ENCODE measurements at places on chromosomes 11 and 22.

GRCh38 chr11:15406851-15407351 is 292.2 kb downstream of the INSC start:
- DNase-seq: no peak

GRCh38 chr22:33438273-33438672 is 380.1 kb upstream of the SYN3 start:
- DNase-seq: no peak

GRCh38 chr11:108882211-108882831 is 217.5 kb downstream of the DDX10 start:
- DNase-seq: no peak

DNA sequence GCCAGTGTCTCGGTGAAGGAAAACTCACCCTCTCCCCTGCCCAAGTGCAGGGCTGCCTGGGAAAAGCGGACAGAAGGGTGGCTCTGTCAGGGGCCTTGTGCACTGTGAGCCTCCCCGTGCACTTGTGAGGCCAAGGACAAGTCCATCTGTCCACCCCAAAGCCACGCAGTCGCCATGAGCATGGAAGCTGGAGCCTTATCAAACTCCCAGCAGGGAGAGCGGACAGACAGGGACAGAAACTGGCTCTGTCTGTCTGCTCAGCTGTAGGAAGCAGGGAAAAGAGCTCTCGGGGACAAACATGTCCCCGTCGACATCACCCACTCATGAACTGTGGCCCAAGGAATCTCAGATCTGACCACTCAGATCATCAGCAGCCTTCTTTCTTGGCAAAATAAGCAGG is 1385.4 kb downstream of the TBC1D22A start:
- no peak for DNase-seq

DNA sequence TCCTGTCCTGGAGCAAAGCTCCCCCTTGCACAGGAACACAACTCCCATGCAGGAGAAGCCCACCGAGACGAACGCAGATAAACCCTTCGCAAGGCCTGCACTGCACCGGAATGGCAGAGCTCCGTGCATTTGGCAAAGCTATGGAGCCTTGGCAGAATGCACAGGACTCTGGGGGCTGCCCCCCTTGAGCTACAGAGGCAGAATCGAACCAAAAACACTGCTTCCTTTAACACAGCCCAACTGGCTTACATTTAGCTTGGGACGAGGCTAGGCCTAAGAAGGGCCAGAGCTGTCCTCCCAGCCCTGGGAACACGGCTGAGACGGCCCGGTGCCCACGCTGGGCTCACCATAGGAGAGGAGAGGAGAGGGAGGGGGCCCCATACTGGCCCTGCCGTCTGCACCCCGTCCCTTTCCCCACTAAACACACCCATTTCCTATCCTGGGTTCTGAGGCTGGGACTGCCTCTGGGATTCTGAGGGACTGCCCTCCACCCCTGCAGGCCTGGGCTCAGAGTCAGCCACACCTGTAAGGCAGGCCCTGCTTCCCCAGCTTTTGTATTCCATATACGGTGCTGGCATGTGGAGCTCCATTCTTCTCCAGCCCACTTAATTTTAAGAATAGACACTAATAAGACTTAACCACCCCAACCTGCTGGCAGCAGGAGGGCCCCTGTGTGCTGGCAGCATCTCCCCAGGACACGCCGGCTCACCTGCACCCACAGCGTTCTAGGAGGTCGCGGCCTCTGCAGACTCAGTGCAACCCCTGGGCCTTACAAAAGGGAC is 32.9 kb downstream of the PPM1F start:
- no peak for DNase-seq

DNA sequence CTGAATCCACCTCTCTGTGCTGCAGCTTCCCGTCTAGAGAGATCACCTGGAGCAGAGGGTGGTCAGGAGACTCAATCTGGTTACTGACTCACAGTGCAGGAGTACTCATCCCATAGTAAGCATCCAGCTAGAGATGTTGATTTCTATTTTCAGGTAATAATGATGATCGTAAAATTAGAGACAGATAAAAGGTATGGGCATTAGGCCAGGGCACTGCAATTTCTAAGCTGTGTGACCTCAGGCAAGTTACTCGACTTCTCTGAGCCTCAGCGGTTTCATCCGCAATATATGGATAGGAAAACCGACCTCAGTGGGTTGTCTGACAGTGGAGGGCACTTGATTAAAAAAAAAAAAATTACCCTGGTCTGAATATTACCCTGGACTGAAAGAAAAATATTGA is 13.8 kb upstream of the SAMM50 start:
- DNase-seq: no peak

DNA sequence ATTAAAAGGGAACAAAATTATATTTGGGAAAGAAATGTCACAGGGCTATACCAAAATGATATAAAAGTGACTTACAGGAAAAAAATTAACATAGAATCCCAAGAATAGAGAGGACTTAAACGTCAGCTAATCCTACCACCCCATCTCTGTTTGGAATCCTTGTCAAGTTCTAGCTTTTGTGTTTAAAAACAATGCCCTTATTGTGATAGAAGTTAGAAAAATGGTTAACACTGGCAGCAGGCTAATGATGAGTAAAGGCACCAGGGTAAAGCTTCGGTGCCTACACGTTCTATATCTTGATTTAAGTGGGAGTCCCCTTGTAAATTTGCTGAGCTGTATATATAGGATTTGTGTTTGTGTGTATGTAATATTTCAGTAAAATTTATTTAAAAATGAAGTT is 453.3 kb upstream of the TENM4 start:
- DNase-seq: no peak

All from right hindlimb (tissue), 1 donor.